Astrocyte (in vitro differentiated cells and primary cell): ENCODE measurements at places on chromosomes 3 and 15.

- no peak for DNase-seq
Observed at GRCh38 chr3:55661141-55661540, 174.0 kb upstream of the WNT5A start.

DNA sequence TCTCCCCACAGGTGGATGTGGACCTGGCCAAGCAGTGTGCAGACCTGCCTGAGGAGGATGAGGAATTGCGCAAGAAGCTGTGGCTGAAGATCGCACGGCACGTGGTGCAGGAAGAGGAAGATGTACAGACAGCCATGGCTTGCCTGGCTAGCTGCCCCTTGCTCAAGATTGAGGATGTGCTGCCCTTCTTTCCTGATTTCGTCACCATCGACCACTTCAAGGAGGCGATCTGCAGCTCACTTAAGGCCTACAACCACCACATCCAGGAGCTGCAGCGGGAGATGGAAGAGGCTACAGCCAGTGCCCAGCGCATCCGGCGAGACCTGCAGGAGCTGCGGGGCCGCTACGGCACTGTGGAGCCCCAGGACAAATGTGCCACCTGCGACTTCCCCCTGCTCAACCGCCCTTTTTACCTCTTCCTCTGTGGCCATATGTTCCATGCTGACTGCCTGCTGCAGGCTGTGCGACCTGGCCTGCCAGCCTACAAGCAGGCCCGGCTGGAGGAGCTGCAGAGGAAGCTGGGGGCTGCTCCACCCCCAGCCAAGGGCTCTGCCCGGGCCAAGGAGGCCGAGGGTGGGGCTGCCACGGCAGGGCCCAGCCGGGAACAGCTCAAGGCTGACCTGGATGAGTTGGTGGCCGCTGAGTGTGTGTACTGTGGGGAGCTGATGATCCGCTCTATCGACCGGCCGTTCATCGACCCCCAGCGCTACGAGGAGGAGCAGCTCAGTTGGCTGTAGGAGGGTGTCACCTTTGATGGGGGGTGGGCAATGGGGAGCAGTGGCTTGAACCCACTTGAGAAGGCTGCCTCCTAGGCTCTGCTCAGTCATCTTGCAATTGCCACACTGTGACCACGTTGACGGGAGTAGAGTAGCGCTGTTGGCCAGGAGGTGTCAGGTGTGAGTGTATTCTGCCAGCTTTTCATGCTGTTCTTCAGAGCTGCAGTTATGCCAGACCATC, 8.6 kb downstream of the VPS18 start:
- no peak for DNase-seq

- no peak for DNase-seq
Observed at GRCh38 chr3:40104441-40104840, 205.1 kb upstream of the EIF1B start.

GRCh38 chr3:112786002-112786590, 60.6 kb downstream of the CD200R1L start:
- DNase-seq: peak; percentile 90

GRCh38 chr15:101429191-101429590, 60.3 kb downstream of the PCSK6 start:
- no peak for DNase-seq

DNA sequence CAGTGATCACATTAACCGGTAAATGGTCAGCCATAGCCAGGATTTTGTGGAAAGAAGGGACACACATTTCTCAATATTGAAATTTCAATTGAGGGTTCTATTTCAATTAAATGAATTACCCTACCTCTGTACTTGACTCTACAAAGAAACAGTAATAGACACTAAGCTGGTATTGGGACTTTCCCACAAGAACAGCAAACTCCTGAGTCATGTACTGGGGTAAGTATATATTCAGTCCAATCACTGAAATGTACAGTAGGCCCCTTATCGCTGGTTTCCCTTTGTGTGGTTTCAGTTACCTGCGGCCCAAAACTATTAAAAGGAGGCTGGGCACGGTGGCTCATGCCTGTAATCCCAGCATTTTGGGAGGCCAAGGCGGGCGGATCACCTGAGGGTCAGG, 17.6 kb downstream of the ASB14 start:
- no peak for DNase-seq

GRCh38 chr3:46615050-46615775, 2.9 kb downstream of the FAM240A start:
- no peak for DNase-seq

- DNase-seq: no peak
Observed at GRCh38 chr15:56774356-56774755, 41.0 kb upstream of the ZNF280D start.

DNA sequence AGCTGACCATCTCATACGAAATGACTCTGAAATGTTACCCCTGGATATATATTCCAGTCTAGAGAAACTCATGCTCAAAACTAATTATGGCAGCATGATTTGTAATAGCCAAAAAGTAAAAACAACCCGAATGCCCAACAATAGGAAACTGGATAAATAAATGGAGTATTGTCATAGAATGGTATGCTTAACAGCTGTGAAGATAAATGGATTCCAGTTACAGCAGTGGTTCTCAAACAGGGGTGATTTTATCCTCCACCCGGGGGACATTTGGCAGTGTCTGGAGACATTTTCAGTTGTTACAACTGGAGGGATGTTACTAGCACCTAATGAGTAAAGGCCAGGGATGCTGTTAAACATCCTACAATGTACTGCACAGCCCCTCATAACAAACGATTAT, 52.3 kb upstream of the PIAS1 start:
- no peak for DNase-seq

- no peak for DNase-seq
Observed at GRCh38 chr3:157354254-157354653, 82.4 kb upstream of the PTX3 start.
